ENCODE measurements at places on chromosomes 6 and 20. TPM values are rescaled to one million over a fixed set of nuclear protein-coding genes. Genes with fewer than 3 reads are reported as not detected.
A peak's percentile ranks its signal among the peaks of the same experiment; 100 is the strongest.

- DNase-seq: no peak
- H3K4me1 ChIP-seq: no peaks in the 10 kb centered on the region
- no peak overlapping the region for H3K27ac ChIP-seq
Measured at GRCh38 chr6:36961441-36962435, 7.2 kb downstream of the PI16 start.

GRCh38 chr20:46104262-46104661 lies 13.9 kb upstream of the CD40 start:
- H3K4me1 ChIP-seq: no peaks in the 10 kb centered on the region
- DNase-seq: no peak
- H3K27ac ChIP-seq: no peak overlapping the region
- H3K4me3 ChIP-seq: no peak overlapping the region
- H3K27me3 ChIP-seq: peaks cover 46% of the 10 kb centered on the region
- no peaks in the 10 kb centered on the region for H3K36me3 ChIP-seq

DNA sequence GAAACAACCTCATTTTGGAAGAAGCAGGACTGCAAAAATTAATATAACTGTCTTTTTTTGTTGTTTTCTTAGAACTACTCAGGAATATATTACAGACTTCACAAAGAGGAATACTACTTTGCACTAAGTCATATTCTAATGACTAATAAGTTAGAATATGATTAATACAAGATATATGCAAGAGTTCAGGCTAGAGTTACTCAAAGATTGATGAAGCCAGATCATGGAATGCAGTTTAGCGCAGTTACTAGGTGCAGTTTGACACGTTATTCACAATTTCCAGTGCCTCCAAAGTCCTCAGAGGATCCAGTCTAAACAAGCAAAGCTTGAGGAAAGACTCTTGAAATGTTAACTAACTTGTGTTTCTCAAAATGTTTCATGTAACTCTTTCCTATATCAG lies 1.2 kb upstream of the MYCT1 start:
- no peak for DNase-seq
- no peak overlapping the region for H3K4me3 ChIP-seq
- no peaks in the 10 kb centered on the region for H3K27me3 ChIP-seq
- no peak overlapping the region for H3K27ac ChIP-seq

GRCh38 chr6:122432816-122433215 lies 33.4 kb downstream of the HSF2 start:
- no peak for DNase-seq
- H3K27ac ChIP-seq: no peak overlapping the region
- no peak overlapping the region for H3K4me3 ChIP-seq

DNA sequence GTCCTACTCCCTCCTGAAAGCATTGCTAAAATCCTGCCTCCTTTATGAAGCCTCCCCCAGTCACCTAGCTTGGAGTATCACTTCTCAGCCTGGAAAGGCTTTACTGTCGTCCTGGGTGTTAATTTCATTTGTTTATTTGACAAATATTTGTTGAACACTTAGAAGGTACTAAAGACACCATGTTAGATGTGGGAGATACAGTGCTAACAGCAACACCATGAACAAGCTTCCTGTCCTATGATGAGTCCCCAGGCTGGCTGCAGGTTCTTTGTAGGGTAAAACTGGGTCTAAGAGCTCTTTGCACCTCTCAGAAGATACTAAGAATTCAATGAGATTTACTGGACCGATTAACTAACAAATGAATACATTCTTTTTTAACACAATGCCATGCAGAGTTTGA lies 109.2 kb upstream of the TMEM170B start:
- DNase-seq: no peak
- H3K27me3 ChIP-seq: no peaks in the 10 kb centered on the region
- peaks cover 21% of the 10 kb centered on the region for H3K4me1 ChIP-seq

GRCh38 chr6:143061597-143062385 lies 1.1 kb downstream of the AIG1 start:
- H3K27ac ChIP-seq: no peak overlapping the region
- H3K36me3 ChIP-seq: no peaks in the 10 kb centered on the region
- no peak for DNase-seq
- H3K27me3 ChIP-seq: no peaks in the 10 kb centered on the region

GRCh38 chr6:62009445-62009844 lies 276.6 kb downstream of the KHDRBS2 start:
- no peak overlapping the region for H3K4me3 ChIP-seq
- no peak overlapping the region for H3K27ac ChIP-seq
- H3K4me1 ChIP-seq: no peaks in the 10 kb centered on the region
- no peaks in the 10 kb centered on the region for H3K36me3 ChIP-seq
- DNase-seq: no peak

DNA sequence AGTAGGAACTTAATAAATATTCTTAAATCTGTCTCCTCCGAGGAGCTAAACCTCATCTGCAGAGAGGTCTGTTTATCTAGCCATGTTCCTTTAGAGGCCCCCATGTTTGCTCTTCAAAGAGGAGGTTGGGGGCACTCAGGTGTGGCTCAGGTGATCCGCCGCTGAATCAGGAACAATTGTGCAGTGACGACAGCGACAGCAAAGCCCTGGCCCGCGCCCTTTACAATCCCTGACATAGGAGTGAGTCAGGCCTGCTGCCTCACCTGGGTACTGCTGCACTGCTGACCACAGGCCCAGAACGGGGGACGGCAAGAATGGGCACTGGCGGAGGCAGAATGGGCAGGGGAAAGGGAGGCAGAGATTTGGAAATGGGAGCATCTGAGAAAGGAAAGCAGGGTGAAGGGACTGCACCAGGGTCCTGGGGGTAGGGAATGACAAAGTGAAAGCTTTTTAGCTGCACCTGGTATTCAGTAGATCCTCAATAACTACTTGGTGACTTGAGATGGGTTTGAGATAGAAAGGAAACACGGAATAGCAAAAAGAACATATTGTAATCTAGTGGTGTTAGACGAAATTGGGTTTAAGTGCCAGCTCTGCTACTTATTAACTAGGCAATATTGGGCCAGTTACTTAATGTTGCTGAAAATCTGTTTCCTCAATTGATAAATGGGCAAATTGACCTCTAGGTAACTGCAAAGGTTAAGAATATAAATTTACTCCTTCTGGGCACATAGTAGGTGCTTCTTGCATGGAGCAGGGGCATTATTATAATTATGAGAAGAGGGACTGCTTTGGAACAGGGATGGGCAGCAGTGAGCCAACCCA lies 5.4 kb upstream of the IER3 start:
- no peak for DNase-seq
- H3K27ac ChIP-seq: no peak overlapping the region
- no peaks in the 10 kb centered on the region for H3K27me3 ChIP-seq
- H3K36me3 ChIP-seq: no peaks in the 10 kb centered on the region

DNA sequence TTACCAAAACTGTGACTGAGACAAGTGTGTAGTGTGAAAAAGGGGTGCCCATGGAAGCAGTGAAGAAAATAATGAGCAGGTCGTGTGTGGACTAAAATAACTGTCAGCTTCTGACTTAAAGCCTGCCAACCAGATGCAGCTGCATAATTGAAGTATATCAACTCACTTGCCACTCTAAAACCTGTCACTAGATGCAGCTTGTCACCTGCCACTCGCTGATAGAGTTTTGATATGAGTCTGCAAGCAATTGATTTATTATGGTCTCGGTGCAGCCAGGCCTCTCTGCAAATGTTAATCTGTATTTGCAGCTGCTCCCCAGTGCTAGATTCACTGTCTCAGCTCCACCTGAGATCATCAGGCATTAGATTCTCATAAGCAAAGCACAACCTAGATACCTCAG lies 1090.0 kb upstream of the EYS start:
- DNase-seq: no peak
- H3K27ac ChIP-seq: no peak overlapping the region
- H3K4me3 ChIP-seq: no peak overlapping the region
- no peaks in the 10 kb centered on the region for H3K36me3 ChIP-seq
- H3K4me1 ChIP-seq: no peaks in the 10 kb centered on the region
- no peaks in the 10 kb centered on the region for H3K27me3 ChIP-seq

DNA sequence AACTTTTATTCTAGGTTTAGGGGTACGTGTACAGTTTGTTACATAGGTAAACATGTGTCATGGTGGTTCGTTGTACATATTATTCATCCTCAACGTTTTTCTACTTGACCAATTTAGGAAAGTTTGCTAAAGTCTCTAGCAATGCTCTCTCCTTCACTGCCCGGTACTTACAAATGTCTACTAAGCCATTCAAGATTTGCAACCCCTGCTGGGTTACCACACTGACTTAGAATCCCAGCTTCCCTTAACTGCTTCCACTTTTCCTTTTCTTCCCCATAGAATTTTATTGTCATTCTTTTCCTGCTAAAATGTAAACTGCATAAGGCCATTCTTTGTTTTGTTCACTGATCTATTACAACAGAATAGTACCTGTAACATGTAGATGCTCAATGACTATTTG lies 97.4 kb downstream of the SMPDL3A start:
- H3K27me3 ChIP-seq: no peaks in the 10 kb centered on the region
- no peak overlapping the region for H3K4me3 ChIP-seq
- no peaks in the 10 kb centered on the region for H3K4me1 ChIP-seq
- no peak overlapping the region for H3K27ac ChIP-seq
- DNase-seq: no peak
- H3K36me3 ChIP-seq: no peaks in the 10 kb centered on the region

DNA sequence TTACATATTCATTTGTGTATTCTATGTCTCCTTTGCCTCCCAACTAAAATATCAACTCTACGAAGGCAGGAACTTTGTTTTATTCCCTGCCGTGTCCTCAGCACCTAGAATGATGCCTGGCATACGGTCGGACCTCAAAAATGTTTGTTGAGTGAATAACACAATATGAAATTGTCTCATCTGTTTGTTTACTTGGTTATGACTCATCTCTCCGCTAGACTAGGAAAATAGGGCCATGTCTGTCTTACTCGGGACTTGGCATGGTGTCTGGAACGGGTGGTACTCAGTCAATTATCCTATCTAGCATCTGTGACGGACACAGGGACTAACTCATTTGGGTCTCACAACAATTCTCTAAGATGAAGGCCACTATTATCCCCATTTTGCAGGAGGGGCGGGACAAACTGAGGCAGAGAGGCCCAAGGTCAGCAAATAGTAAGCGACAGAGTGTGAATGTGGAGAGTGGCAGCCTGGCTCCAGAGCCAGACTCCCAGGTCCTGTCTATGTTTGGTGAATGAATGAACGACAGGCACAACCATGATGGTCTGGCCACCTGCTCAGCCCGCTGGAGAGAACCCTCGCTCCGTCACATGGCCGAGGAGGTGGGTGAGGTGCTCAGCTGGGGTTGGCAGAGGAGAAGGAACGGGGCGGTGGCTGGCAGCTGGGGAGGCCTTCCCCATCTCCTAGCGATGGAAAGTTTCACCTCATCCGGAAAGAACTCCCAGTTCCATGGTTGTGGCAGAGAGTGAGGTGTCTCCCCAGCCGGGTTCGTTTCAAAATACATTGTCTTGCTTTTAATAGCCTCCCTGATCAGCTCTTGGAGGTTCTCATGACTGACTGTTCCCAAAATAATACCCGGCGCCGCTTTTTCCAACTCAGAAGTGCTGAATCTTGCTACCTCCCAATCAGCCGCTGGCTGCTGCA lies 27.6 kb upstream of the NFATC2 start:
- H3K27ac ChIP-seq: no peak overlapping the region
- no peaks in the 10 kb centered on the region for H3K4me1 ChIP-seq
- DNase-seq: no peak
- H3K27me3 ChIP-seq: no peaks in the 10 kb centered on the region

DNA sequence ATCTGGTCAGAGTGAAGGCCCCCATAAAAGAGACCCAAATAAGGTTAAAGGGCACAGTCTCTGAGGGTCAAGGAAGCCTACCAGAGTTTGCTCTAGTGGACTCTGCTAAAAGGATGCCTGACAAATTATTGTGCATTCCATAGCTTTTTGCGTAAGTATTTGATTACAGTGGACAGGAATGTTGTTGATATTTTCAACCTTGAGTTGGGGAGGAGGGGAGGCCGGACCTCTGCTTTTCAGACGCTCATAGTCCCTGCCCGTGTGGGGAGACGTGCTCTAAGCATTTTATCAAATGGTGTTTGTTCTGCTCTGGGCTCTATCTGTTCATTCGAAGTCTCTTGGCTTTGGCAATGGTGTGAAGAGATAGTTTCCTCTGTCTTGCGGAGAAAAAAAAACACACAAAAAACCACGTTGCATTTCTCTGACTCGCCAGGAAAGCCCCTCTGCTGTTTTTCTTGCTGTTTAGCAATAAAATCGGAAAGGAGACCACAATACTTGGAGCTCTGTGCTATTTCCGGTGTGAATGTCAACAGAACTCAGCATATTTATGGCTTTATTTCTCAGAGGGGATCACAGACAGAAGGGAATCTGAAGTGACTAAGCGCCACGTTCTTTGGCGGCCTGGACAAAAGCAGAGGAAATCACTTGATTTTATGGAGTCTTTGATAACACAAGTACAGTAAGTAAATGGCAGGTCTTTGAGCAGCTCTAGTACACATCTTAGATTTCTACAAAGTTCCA lies 159.8 kb downstream of the ZFP64 start:
- peaks cover 10% of the 10 kb centered on the region for H3K4me1 ChIP-seq
- no peaks in the 10 kb centered on the region for H3K36me3 ChIP-seq

GRCh38 chr20:33902011-33902410 lies 90.9 kb downstream of the CHMP4B start:
- no peak overlapping the region for H3K27ac ChIP-seq
- no peak for DNase-seq
- H3K4me1 ChIP-seq: no peaks in the 10 kb centered on the region
- H3K27me3 ChIP-seq: no peaks in the 10 kb centered on the region

GRCh38 chr6:73388433-73388799 lies 6.2 kb upstream of the DDX43 start:
- H3K36me3 ChIP-seq: no peaks in the 10 kb centered on the region
- H3K4me3 ChIP-seq: peak overlapping the region; percentile 86
- H3K4me1 ChIP-seq: no peaks in the 10 kb centered on the region
- no peak for DNase-seq

- DNase-seq: no peak
- no peak overlapping the region for H3K27ac ChIP-seq
- H3K4me3 ChIP-seq: no peak overlapping the region
- H3K4me1 ChIP-seq: no peaks in the 10 kb centered on the region
- no peaks in the 10 kb centered on the region for H3K27me3 ChIP-seq
Measured at GRCh38 chr6:136012198-136012887, 160.8 kb downstream of the PDE7B start.

DNA sequence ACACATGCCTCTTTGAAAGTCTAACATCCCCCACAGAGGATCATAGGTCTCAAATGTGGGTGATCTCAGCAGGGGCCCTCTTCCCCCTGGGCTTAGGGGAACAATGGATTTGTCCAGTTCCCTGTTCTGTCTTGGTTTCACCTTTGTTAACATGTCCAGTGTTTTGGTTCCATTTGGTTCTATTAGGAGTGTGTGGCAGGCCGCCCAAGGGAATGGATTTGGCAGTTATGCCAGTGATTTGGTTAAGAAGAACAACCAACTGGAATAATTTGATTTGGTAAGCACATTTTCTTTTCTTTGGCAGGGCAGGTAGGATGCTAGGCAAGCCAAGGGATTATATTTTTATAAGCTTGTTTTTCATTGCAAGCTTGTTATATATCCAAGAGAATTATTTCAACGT lies 28.5 kb upstream of the ENPP1 start:
- no peaks in the 10 kb centered on the region for H3K36me3 ChIP-seq
- no peaks in the 10 kb centered on the region for H3K4me1 ChIP-seq
- no peaks in the 10 kb centered on the region for H3K27me3 ChIP-seq
- no peak overlapping the region for H3K27ac ChIP-seq
- no peak overlapping the region for H3K4me3 ChIP-seq

The TAB2 gene
- total RNA-seq: 54.5 TPM

The DSE gene
- total RNA-seq: 44.3 TPM

The ABCC10 gene
- 44.8 TPM for total RNA-seq

The SSTR4 gene
- not detected for total RNA-seq

The RTEL1 gene
- 20.0 TPM for total RNA-seq
